ENCODE measurements at places on chromosomes 2 and 18.

DNA sequence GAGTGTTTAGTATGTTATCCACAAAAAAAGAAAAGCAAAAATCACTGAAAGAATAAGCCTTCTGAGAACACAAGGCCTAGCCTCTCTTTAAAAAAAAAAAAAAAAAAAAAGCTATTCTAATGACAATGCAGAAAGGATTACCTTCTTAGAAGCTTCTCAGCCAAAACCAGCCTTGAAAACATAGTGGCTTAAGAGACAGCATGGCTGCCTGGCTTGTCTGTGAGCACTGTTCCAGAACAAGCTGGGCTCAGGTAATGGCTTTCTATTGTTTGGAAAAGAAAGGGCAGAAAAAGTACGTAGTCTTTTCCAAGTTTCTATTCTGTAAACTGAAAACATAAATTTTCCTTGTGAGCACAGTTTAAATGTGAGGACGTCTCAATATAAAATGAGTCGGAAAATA lies 119.5 kb downstream of the MAP3K20 start:
- DNase-seq, result no peak

DNA sequence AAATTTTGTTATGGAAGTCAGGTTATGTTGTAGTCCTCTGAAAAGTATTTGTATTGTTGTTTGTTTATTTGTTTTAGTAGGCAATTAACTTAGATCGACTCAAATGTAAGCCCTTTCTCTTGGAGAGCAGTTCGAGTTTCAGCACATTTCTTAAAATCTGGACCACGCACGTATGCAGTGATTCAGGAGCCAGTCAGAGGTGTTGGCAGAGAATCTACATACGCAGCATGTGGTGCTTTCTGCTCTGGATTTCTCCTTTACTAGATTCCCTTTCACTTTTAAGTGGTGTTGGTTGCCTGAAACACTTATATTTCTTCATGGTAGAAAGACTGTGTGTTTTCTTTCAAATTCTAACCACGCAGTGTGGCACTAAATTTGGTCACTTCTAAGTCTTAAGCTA lies 773.9 kb upstream of the LRATD1 start:
- no peak for DNase-seq

GRCh38 chr18:36709315-36709714 lies 119.5 kb downstream of the TPGS2 start:
- no peak for DNase-seq

- no peak for DNase-seq
These were observed 9.1 kb upstream of the PRELID3A start for GRCh38 chr18:12398625-12399024.

GRCh38 chr2:82636402-82637020 lies 1822.6 kb downstream of the SUCLG1 start:
- DNase-seq, result no peak

GRCh38 chr2:10655499-10656225 lies 34.1 kb downstream of the NOL10 start:
- DNase-seq, result no peak

- no peak for DNase-seq
These were observed 619.8 kb downstream of the CCDC85A start for GRCh38 chr2:56803596-56803995.

GRCh38 chr2:201257956-201258665 lies 2.2 kb upstream of the CASP8 start:
- peak; percentile 73 for DNase-seq

DNA sequence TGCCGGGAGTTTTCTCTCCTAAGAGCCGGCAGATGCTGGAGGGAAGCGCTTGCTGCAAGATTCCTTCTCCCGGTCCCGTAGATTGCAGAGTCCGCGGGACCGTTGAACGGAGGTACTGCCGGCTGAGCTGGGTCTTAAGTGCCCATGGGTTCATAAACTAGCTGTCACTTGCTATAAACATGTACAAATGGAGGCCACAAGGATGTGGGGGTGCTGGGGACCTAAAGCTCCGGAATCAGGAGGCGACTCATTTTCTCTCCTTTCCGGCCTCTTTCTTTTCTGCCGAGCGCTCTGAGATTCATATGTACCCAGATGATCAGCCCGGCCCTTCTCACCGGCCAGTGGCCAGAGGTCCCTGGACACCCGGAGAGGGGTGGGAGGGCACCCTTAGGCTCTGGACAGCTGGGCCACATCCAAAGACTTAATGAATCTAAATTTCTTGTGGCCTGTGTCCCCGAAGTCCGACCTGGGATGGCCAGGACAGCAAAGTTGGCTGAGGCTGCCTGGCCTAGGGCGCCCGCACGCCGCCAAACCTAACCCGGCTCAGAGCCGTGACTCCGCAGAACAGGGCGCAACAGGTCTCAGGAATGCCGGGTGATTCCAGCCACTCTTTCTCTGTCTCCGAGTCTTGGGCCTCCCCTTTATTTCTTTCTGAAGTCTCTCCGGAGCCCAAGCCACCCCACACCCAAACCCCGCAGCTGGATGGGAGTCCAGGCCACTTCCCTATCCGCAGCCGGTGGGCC lies 2.4 kb upstream of the PAX3 start:
- no peak for DNase-seq

- DNase-seq, result no peak
These were observed 36.6 kb downstream of the PTCD3 start for GRCh38 chr2:86142436-86143257.

DNA sequence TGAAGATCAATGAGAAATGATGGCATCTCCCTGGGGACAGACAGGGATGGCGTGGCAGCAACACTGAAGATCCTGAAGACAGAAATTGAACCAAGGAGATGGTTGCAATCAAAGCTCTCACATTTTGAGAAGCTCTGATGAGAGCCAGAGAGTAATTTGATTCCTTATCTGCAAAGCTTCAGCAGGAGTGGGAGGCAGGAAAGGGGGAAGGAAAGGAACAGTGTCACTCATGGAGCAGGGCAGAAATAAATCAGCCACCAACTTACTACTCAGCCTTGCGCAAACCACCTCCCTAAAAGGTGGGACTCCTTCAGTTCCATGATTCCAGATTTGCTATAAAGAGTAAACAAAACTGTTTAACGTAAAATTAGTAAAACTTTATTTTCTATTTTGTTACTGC lies 119.2 kb downstream of the CACNB4 start:
- no peak for DNase-seq

DNA sequence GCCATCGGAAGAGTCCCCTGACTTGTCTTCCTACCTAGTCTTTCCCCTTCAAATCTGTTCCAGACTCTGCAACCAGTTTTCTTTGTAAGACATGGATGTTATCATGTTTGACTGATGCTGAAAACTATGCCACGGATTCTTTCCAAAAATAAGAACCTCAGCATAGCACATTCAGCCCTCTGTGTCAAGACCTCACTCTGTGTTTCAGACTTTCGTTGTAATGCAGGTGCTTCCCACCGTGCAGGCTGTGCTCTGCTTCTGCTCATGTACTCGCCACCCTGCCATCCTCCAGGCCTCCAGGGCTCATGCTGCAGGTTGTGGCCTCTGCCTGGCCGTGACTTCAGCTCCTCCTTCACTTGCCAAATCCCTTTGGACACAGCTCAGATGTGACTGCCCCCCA lies 347.0 kb upstream of the RAB12 start:
- no peak for DNase-seq

DNA sequence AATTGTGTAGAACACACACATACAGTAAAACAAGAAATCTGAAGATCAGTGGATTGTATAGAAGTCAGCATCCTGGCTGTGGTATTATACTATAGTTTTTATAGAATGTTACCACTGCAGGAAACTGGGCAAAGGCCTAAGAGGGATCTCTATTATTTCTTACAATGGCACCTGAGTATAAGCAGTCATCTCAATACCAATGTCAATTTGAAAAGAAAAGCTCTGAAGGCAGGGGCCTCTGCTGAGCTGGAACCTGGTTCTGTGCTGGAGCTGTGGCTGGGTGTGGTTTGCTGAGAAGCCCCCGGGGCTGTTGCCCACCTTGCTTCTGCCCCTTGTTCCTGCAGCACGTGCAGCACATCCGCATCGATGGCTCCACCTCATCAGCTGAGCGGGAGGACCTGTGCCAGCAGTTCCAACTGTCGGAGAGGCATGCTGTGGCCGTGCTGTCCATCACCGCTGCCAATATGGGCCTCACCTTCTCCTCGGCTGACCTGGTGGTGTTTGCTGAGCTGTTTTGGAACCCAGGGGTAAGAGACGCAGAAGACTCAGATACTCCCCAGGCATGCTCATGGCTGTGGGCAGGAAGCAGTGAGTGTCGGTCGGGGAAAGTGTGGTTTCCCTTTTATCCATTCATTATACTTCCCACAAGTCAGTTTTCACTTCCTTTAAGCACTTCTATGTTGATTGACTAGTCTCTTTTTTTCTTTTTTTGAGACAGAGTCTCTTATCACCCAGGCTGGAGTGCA lies 23.5 kb upstream of the RPL37A start:
- no peak for DNase-seq

- no peak for DNase-seq
These were observed 270.1 kb upstream of the POU3F3 start for GRCh38 chr2:104583811-104584210.

GRCh38 chr18:23406271-23406787 lies 46.8 kb upstream of the RIOK3 start:
- DNase-seq, result no peak

GRCh38 chr2:224948859-224949258 lies 93.4 kb downstream of the DOCK10 start:
- DNase-seq, result no peak

- DNase-seq, result no peak
These were observed 161.8 kb downstream of the DYSF start for GRCh38 chr2:71614976-71615766.

GRCh38 chr18:52902188-52902587 lies 562.2 kb downstream of the DCC start:
- DNase-seq, result no peak

Measured in activated T-cell treated with anti-CD3 and anti-CD28 coated beads for 4 hours (primary cell).